ENCODE measurements at places on chromosomes 2 and 18. TPM values are rescaled to one million over a fixed set of nuclear protein-coding genes. Genes with fewer than 3 reads are reported as not detected.

DNA sequence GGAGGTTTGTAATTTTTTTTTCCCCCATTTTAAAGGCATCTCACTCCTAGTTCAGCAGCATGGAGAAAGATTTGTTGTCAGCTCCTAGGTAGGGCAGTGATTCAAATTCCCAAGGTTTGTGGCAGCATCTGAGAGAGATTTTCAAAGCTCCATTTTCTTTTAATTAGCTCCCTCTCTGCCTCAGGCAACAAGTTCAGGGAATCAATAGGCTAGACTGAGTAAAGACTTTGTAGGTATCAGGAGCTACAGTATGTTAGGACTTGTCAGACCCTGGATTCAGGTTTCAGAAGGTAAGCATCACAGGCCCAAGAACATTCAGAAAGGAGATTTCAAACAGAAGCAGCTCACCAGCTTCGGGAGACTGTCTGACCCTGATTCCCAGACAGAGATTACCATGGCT lies 273.3 kb upstream of the ERBB4 start:
- H3K36me3 ChIP-seq, result no peaks in the 10 kb centered on the region
- no peak for DNase-seq
- H3K4me1 ChIP-seq, result peaks cover 9% of the 10 kb centered on the region

CYRIA gene
- 0.77 TPM for total RNA-seq

- H3K4me1 ChIP-seq, result no peaks in the 10 kb centered on the region
- no peaks in the 10 kb centered on the region for H3K36me3 ChIP-seq
- peaks cover 39% of the 10 kb centered on the region for H3K27me3 ChIP-seq
- no peak for DNase-seq
- H3K27ac ChIP-seq, result no peak overlapping the region
- H3K4me3 ChIP-seq, result no peak overlapping the region
These were observed 16.8 kb downstream of the SERPINB10 start for GRCh38 chr18:63924551-63924950.

CERKL gene
- total RNA-seq, result not detected

- H3K36me3 ChIP-seq, result peaks cover 40% of the 10 kb centered on the region
- H3K4me3 ChIP-seq, result no peak overlapping the region
- no peak overlapping the region for H3K27ac ChIP-seq
- H3K27me3 ChIP-seq, result peaks cover 3% of the 10 kb centered on the region
- DNase-seq, result no peak
These were observed 84.8 kb downstream of the SETBP1 start for GRCh38 chr18:44765456-44765855.

DNA sequence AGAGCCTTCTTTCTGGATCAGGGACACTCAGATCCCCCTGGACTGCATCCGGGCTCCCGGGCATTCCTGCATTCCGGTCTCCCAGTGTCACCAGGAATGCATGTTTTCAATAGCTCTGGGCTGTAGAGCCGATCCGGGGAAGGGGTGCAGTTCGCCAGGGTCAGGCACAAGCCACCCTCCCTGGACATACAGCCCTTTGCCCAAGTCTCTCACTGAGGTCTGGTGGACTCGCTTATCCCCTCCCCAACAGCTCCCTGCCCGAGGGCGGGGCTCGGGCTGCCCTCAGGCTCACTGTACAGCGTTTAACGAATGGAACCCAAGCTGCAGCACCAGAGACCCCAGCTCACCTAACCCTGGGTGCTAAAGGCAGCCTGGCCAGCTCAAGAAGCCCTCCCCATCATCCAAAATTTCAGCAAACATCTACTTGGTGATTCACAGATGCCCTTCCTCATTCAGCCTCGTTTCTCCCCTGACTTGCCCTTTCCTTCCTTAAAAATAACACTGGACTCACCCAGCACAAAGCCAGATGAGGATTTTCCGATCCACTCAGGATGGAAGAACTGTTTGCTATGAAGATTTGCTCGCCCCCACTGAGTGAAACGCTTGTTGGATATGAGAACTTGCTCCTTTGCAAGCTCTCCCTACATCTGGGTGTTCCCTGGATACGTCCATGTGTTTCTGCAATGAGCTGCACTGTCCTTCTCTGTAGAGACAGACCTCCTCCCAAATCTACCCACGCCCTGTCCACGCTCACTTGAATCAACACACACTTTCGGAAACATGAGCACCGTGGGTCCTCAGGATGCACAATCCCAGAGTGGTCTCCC lies 58.1 kb downstream of the PXDN start:
- H3K27me3 ChIP-seq, result no peaks in the 10 kb centered on the region
- no peak overlapping the region for H3K4me3 ChIP-seq
- H3K4me1 ChIP-seq, result no peaks in the 10 kb centered on the region
- H3K36me3 ChIP-seq, result no peaks in the 10 kb centered on the region
- H3K27ac ChIP-seq, result no peak overlapping the region
- DNase-seq, result no peak

GRCh38 chr2:70627211-70627898 lies 73.7 kb upstream of the TGFA start:
- no peak overlapping the region for H3K27ac ChIP-seq
- H3K4me1 ChIP-seq, result no peaks in the 10 kb centered on the region
- H3K36me3 ChIP-seq, result no peaks in the 10 kb centered on the region
- peaks cover 43% of the 10 kb centered on the region for H3K27me3 ChIP-seq

DNA sequence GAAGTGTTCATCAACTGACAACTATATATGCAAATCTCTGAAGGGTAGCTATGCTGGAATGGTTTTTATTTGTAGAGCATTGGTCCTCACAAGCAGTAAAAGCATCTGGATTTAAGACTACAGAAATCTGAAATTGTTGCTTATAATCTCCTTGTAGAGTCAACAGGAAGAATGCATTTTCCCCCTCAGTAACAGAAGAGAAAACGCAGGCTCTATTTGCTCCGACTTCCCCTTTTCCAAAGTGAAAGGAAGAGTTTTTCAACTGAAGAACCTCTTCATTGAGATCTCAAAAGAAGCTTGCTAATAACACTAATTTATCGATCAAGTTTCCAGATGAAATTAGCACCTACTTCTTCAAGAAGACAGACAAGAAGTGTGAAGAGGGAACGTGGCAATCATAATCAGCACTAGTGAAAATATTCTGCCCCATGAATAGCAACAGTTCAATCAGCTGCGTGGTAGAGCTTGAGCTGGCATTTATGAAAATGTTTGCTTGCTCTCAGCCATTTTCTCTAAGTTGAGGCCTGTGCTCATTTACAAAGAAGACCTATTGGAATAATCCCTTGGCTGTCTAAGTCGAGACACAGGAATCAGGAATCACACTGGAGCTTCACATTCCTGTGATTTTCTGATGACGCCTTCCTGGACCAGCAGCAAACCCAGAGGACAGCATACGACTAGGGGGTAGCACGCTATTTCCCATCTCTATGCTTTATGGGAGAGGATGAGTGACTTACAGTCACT lies 43.7 kb downstream of the TGIF1 start:
- H3K36me3 ChIP-seq, result no peaks in the 10 kb centered on the region
- peaks cover 48% of the 10 kb centered on the region for H3K27me3 ChIP-seq
- peaks cover 5% of the 10 kb centered on the region for H3K4me1 ChIP-seq
- H3K27ac ChIP-seq, result no peak overlapping the region
- H3K4me3 ChIP-seq, result no peak overlapping the region

- no peaks in the 10 kb centered on the region for H3K27me3 ChIP-seq
- H3K27ac ChIP-seq, result no peak overlapping the region
- H3K4me3 ChIP-seq, result no peak overlapping the region
These were observed 166.2 kb downstream of the TGIF1 start for GRCh38 chr18:3616142-3616541.

MOGAT1 gene
- not detected for total RNA-seq

GRCh38 chr18:58902961-58903360 lies 38.3 kb downstream of the ZNF532 start:
- no peaks in the 10 kb centered on the region for H3K36me3 ChIP-seq
- no peak for DNase-seq
- no peaks in the 10 kb centered on the region for H3K4me1 ChIP-seq
- H3K27ac ChIP-seq, result no peak overlapping the region

ALK gene
- total RNA-seq, result not detected

DNA sequence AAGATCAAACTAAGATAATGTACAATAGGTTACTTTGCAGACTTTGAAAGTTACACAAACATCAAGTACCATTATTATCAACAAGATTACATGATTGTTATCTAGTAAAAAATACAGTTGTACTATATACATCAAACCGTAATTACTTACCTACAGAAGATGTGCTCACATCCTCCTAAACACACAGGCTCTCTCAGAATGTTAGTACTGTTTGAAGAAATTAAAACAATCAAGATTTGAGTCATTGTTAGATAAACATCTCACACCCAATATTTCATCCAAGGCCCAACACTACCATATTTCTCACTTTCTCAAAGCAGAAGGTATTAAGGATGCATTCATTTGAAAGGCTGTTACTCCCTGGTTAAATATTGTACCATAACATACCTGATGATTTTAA lies 12.6 kb downstream of the BARD1 start:
- no peak overlapping the region for H3K4me3 ChIP-seq
- peaks cover 44% of the 10 kb centered on the region for H3K4me1 ChIP-seq
- no peak for DNase-seq
- H3K36me3 ChIP-seq, result peaks cover 46% of the 10 kb centered on the region
- no peak overlapping the region for H3K27ac ChIP-seq

DNA sequence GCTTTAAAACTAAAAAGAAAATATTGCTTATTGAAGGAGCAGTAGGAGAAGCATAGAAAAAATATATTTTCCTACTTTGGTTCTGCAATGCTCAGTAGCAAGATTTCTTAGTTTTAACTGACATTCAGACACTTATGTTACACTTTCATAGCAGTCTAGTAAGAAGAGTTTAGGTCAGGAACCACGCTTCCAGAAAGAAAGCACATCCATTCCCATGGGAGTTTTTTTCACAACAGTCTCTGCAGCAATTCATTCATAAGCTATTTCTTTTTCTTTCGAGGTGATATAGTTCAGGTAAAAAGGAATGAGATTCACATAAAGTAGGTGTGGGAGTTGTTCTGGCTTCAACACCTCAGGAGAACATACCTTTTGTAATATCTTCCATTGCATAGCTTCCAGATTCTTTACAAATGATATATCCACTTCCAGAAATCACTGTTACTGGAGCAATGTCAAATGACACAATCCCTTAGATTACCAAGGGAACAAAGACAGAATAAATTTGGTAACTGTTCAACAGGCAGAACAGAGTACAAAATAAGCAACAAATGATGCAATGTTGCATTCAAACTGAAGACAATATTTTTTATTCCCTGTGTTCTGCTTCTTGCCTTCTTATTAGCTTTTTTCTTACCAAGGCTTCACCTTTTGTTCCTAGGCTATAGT lies 95.2 kb upstream of the GULP1 start:
- H3K4me1 ChIP-seq, result no peaks in the 10 kb centered on the region
- no peaks in the 10 kb centered on the region for H3K27me3 ChIP-seq
- no peak overlapping the region for H3K27ac ChIP-seq
- no peak for DNase-seq

- no peaks in the 10 kb centered on the region for H3K36me3 ChIP-seq
- H3K4me1 ChIP-seq, result no peaks in the 10 kb centered on the region
- no peaks in the 10 kb centered on the region for H3K27me3 ChIP-seq
- no peak overlapping the region for H3K4me3 ChIP-seq
These were observed 398.2 kb upstream of the CELF4 start for GRCh38 chr18:37963837-37964236.

GRCh38 chr2:28322981-28323396 lies 69.7 kb upstream of the FOSL2 start:
- H3K4me1 ChIP-seq, result peaks cover 25% of the 10 kb centered on the region
- no peak overlapping the region for H3K27ac ChIP-seq

GRCh38 chr2:218146056-218146455 lies 20.2 kb downstream of the CXCR2 start:
- no peaks in the 10 kb centered on the region for H3K36me3 ChIP-seq
- no peak overlapping the region for H3K27ac ChIP-seq
- peaks cover 22% of the 10 kb centered on the region for H3K27me3 ChIP-seq

PRKD3 gene
- total RNA-seq, result 39.6 TPM

AGAP1 gene
- 0.75 TPM for total RNA-seq

TCF7L1 gene
- total RNA-seq, result not detected

SLC16A14 gene
- total RNA-seq, result 0.47 TPM

- H3K4me1 ChIP-seq, result peaks cover 6% of the 10 kb centered on the region
- H3K36me3 ChIP-seq, result peaks cover 30% of the 10 kb centered on the region
- H3K4me3 ChIP-seq, result no peak overlapping the region
- no peak overlapping the region for H3K27ac ChIP-seq
- H3K27me3 ChIP-seq, result no peaks in the 10 kb centered on the region
These were observed 167.5 kb upstream of the ZFP36L2 start for GRCh38 chr2:43393918-43394317.

GRCh38 chr18:73150199-73150598 lies 282.4 kb upstream of the NETO1 start:
- H3K27me3 ChIP-seq, result no peaks in the 10 kb centered on the region
- no peak for DNase-seq
- no peak overlapping the region for H3K4me3 ChIP-seq
- H3K36me3 ChIP-seq, result no peaks in the 10 kb centered on the region
- no peak overlapping the region for H3K27ac ChIP-seq
- no peaks in the 10 kb centered on the region for H3K4me1 ChIP-seq

KLF11 gene
- 11.0 TPM for total RNA-seq

- no peak overlapping the region for H3K4me3 ChIP-seq
- no peaks in the 10 kb centered on the region for H3K4me1 ChIP-seq
- H3K27me3 ChIP-seq, result peaks cover 3% of the 10 kb centered on the region
- no peaks in the 10 kb centered on the region for H3K36me3 ChIP-seq
These were observed 38.7 kb downstream of the E2F6 start for GRCh38 chr2:11427224-11427623.

DNA sequence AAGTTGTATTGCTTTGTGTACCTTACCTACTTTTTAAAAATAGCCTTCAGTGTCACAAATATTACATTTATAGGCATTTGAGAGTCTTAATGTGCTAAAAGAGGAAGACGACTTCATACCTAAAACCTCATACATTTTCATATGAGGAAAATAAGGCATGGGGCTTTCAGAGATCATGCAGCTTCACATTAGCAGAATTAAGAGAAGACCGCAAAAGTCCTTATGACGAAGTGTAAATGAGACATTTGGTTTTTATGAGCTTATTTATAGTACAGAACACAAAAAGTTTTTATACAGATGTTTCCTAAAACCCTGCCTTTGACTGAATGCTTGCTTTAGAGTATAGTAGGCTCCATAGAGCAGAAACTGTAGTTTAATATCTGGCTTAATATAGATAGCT lies 10.1 kb upstream of the CCDC138 start:
- no peak for DNase-seq
- H3K27ac ChIP-seq, result no peak overlapping the region
- peaks cover 40% of the 10 kb centered on the region for H3K36me3 ChIP-seq

GRCh38 chr18:55534547-55534946 lies 53.4 kb downstream of the TCF4 start:
- no peak overlapping the region for H3K27ac ChIP-seq
- no peaks in the 10 kb centered on the region for H3K27me3 ChIP-seq
- H3K4me1 ChIP-seq, result no peaks in the 10 kb centered on the region

- H3K4me1 ChIP-seq, result peaks cover 68% of the 10 kb centered on the region
- no peak overlapping the region for H3K4me3 ChIP-seq
- peak; percentile 58 for DNase-seq
- H3K36me3 ChIP-seq, result peaks cover 31% of the 10 kb centered on the region
These were observed 63.5 kb upstream of the CTLA4 start for GRCh38 chr2:203804070-203804469.

BIN1 gene
- 105 TPM for total RNA-seq

PROM2 gene
- total RNA-seq, result not detected

GRCh38 chr2:97730245-97730644 lies 16.9 kb downstream of the ZAP70 start:
- no peaks in the 10 kb centered on the region for H3K27me3 ChIP-seq
- no peak for DNase-seq
- H3K4me1 ChIP-seq, result peaks cover 53% of the 10 kb centered on the region
- H3K36me3 ChIP-seq, result peaks cover 83% of the 10 kb centered on the region
- H3K27ac ChIP-seq, result no peak overlapping the region
